ENCODE measurements at places on chromosomes 12 and 14.

DNA sequence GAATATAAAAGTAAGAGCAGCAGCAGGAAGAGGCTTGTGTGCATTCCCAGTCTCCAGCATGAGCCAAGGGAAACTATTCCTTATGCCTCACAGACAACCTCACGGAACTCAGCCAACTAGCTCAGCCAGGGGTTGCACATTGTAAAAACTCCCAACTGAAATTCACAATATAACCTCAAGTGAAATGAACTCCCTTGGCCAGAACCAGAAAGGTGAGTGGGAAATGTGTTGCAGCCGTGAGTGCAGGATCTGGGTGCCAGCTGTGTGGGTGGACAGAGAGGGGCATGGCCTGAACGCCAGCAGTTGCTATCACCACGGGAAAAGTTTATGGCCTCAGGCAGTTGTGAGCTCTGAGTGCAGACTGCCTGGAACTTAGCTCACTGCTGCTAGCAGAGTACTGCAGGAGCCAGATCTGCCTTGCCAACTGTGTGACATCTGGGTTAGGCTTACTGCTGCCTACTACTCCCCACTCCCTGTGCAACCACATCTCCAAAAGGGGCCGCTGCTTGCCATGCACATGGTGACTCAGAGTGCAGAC is 2.3 kb upstream of the CLEC1A start:
- no peak for DNase-seq

DNA sequence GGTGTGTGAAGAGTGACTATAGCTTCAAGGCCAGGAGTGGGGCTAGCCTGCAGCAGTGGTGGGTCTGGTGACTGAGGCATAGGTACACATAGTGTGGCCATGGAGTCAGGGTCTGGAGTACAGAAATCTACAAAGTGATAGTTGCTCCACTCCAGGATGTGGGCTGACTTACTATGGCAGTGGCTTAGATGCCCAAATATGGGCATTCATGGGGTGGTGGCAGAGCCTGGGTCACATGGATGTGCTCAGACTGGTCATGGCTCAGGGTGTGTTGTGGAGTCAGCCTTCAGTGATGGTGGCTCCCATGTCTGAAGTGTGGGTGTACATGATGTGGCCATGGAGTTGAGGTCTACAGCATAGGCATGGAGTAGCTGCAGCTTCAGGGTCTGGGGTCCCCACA is 27.3 kb downstream of the CLEC6A start:
- DNase-seq = no peak

DNA sequence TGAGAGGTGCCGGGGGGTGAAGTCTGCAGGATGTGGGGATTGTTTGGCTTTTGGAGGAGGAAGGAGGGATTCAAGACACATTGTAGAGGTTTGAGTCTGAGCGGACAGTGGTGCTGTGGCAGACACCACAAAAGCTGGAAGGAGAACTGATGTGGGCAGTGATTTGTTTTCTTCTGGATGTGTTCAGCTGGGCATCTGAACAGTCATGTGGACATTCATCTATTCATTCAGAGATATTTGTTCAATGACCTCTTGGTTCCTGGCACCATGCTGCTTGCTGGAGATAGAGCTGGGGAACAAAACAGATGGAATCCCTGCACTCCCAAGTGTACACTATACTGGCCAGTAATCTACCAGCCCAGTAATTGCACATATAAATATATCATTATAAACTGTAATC is 64.0 kb downstream of the PTPN11 start:
- DNase-seq = no peak

- DNase-seq = no peak
Observed at GRCh38 chr14:66247662-66248193, 238.4 kb upstream of the CCDC196 start.

DNA sequence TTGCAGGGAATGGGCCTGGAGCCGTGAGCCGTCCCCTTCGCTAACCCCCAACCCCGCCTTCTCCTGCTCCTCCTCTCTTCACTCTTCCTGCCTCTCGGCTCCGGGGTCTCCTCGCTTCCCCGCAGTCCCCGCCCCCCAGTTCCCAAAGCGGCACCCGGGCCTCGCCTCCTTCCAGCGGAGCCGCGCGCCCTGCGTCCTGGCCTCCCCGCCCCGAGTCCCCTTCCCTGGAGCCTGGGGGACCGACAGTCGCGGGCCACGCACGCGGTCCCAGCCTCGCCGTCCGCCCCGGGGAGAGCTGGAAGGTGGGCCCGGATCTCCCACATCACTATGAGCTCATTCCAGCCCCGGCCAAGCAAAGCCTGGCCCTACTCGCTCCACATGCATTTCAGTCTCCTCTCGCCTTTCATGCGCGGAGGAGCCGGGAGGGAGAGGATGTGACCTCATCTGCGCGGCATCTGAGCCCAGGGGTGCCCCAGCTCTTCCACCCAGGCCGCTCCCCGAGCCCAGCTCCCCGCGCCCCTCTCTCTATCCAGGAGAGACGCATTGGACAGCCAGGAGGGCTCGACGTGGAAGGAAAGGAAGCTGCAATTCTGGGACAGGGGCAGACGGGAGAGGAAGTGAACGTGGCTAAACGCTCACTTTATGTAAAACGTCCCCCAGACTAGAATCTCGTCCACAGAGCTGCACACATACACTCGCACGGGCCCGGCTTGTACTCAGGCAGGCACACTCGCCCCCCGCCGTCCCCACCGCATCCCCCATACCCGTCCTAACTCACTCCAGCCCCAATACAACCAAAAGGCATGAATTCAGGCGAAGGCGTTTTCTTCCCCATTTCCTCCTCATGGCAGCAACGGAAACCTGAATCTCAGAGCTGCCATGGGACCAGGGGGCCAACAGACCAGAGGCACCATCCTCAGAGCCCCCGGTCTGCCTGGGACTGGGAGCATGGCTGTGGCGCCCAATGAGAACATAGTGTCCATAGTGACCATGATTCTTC is 108.7 kb upstream of the CCND2 start:
- DNase-seq = peak; percentile 63

DNA sequence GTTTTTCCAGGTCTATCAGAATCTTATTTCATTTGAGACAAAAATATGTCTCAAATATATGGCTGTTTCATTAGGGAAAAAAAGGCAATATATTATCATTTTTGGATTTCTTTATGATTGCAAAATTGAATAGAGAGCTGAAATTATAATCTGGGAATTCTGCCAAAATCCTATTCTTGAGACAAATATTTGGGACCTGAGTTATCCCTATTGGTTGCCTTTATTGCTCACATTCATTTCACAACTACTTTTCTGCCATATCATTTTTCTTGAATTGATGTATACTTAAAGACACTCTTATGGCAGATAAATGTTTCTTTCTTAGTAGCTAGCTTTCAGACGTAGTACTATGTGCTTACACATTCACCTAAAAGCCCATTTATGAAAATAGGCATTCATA is 241.6 kb upstream of the NOVA1 start:
- DNase-seq = no peak

All from CD4-positive, alpha-beta T cell treated with Interleukin-15 for 1 hour (primary cell).